ENCODE measurements at places on chromosomes 12 and 14.

GRCh38 chr14:104293231-104293841 is 154.9 kb downstream of the KIF26A start:
- no peak for DNase-seq

GRCh38 chr12:72432037-72432604 is 160.0 kb downstream of the TRHDE start:
- DNase-seq, result no peak

DNA sequence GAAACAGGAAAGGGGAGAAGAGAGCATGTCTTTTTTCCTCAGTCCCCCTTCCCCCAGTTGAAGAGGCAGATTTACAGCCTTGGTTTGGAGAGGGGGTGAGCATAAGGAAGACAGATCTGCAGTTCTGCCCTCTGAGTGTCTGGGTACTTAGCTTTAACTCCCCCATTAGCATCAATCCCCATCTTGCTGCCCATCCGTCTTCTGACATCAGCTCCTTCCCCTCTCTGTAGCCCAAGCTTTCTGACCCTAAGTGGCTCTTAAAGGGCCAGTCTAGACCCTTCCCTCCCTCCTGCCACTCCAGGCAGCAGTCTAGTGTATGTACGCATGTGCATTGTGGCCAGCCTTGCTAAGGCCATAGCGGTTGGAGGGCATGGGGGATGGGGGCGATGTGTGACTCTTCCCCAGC is 7.3 kb downstream of the GPR84 start:
- DNase-seq, result no peak

GRCh38 chr14:103542605-103543088 is 13.7 kb downstream of the TRMT61A start:
- no peak for DNase-seq

DNA sequence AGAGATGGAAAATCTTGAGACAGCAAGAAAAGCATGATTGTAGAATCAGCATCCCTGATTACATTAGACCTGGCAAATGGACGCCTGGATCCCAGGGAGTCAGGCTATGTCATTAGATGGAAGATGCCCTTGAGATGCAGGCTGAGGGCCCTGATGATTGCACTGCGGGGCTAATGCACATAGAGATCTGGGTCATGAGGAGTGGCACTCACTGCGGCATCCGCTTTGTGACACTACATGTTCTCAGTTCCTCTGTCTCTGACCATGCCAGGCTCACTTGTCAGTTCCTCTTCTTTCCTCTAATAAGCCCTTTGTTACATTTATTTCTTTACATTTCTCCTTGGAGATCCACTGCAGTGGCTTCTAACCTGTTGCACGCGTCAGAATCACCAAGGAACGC is 70.1 kb upstream of the GPATCH2L start:
- no peak for DNase-seq

- DNase-seq, result no peak
Measured at GRCh38 chr14:94048691-94049624, 22.8 kb downstream of the OTUB2 start.
